ENCODE measurements at places on chromosomes 5 and 9.

- DNase-seq = no peak
These were observed 42.4 kb upstream of the AIF1L start for GRCh38 chr9:131053896-131054295.

GRCh38 chr5:159419576-159419975 lies 89.3 kb upstream of the IL12B start:
- no peak for DNase-seq

GRCh38 chr5:39022151-39022550 lies 52.0 kb downstream of the RICTOR start:
- no peak for DNase-seq

GRCh38 chr9:13513716-13514444 lies 234.4 kb upstream of the MPDZ start:
- no peak for DNase-seq

- no peak for DNase-seq
These were observed 48.8 kb downstream of the NTNG2 start for GRCh38 chr9:132210472-132211145.

DNA sequence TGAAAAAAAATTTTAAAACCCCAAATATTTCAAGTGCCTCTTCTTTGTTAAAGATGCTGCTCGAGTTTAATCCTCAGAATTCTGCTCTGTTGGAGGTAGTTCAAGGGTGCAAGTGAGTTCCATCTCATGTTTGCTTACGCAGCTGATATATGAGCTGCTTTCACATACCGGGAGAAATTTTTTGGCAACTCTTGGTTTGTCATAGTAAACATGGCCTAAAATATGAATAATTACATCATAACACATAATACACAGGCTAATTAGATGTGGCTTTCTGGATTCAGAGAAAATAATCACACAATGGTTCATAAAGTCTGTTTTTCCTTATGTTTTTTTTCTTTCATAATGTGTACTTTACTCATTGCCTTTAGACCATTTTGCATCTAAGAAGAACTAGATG lies 1134.1 kb downstream of the PTPRD start:
- no peak for DNase-seq

- DNase-seq = peak; percentile 7
These were observed 681 bp downstream of the FNIP1 start for GRCh38 chr5:131795879-131796792.

DNA sequence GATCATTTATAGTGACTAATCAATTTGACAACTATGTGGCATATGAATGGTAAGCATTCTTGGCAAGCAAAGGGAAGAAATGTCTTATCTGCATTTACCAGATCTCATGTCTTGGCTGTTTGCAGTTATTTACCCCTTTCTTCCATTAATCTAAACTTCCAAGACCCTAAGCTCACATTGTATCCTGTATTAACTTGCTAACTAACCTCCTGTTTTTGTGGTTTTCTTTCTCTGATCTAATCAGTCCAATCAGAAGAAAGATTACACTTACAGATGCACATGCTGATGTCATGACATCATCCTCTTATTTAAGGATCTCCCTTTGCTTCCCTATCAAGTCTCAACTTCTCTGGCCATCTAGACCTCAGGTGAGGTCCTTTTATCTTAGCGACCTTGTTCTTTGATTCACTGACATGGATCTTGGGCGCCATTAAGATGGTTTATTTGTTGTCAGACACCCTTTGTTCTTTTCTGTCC lies 95.5 kb downstream of the F2RL2 start:
- DNase-seq = no peak

DNA sequence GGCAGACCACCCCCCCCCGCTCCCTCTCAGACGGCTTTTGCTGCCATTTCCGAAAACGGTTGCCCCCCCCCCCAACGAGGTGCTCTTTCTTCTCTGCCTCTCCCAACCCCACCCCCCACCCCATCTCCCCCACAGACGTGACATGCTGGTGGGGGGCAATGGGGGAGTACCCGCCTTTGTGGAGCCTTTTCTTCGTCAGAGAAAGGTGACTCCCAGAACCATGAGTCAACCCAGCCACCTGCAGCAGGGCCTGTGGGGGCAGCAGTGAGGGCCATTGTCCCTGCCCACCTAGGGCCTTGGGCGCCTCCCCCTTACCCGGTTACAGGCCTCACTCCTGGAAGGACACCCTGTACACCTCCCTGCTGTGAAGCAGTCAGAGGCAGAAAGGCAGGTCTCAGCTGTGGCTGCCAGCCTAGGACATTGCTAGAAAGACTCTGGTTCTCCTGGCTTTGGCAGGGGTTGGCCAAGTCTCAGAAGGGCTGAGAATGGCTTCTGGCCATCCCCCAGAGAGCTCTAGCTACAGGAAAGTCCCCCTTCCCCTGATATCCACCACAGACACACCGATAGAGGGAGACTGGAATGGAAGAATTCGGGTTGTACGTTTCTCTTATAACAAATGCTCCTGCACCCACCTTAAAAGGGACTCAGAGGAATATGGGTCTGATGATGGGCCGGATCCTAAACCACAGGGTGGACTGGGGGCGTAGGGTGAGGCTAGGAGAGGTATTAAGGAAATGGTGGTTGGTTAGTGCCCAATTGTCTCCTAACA lies 2.2 kb downstream of the DNAJB5 start:
- no peak for DNase-seq

GRCh38 chr5:113038136-113038535 lies 61.5 kb downstream of the DCP2 start:
- DNase-seq = no peak

GRCh38 chr9:106590759-106591505 lies 272.0 kb upstream of the ZNF462 start:
- DNase-seq = no peak

DNA sequence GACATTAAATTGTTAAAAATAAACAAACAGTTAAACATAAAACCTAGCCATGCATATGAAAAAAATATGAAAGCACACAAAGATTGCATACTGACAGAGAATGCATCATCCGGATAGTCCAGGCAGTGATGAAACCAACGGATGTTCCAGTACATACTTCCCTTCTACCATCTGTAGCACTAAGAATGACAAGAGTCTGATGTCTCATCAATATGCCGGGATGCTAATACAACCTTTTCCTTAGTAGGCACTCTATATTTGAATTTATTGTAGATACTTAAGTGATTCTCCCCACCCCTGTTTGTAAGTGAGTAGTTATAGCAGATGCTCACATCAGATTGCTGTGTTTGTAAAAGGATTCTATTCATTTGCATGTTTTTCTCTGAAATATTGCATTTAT lies 571.2 kb upstream of the WWC1 start:
- no peak for DNase-seq

GRCh38 chr9:126750941-126751725 lies 53.7 kb upstream of the ZBTB43 start:
- DNase-seq = no peak

GRCh38 chr5:63916786-63917185 lies 45.5 kb downstream of the HTR1A start:
- no peak for DNase-seq

- DNase-seq = no peak
These were observed 76.9 kb downstream of the PIP5K1B start for GRCh38 chr9:68781928-68782327.

DNA sequence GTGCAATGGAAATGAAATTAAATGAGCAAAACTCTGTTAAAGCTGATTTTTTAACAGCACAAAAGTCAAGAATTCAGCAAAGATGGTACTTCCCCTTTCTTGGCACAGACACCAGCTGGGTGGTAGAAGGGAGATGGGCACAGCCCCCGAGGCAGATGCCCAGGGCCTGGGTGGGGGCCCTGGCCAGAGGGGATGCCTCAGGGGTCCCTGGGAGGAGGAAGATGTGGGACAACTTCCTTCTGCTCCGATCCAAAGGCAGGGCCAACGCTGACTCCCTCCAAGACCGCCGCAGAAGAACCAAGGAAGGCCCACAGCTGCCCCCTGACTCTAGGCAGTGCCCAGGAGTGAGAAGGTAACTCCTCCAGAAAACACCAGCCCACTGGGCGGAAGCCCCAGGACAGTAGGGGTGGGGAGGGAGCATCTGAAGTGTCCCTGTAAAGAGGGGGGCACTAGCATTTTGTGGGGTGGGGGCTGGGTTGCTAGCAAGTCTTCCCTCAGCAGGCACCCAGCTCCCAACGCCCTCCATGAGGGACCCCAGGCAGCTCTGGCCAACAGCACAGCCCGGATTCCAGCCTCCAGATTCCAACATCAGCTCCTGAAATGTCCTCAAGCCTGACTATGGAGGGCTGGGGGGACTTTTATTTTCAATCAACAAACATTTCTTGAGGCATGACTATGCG lies 4.9 kb downstream of the NACC2 start:
- DNase-seq = no peak

DNA sequence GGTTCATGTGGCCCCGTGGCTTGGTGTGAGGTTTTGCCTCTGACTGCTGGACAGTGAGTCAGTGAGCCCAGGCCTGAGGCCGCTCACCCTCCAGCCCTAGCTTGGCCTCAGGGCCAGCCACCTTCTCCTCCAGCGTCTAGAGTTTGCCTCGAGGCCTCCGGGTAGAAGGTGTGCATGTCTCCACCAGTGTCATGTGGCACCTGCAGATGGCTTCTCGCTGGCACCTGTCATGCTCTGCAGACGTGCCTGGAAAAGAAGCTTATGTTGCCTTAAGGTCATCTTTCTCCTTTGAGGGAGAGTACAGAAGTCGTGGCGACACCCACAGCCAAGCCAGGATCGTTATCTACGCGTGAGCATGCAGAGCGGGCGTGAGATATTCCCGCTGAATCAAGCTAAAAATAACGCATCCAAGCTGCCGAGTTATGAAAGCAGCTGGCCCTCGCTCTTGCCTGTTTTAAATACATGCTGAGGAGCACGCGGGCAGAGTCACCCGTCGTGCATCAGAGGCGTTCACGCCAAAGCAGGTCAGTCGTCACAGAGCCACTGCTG lies 79.7 kb upstream of the FCN2 start:
- DNase-seq = peak; percentile 23

GRCh38 chr9:133301253-133302230 lies 26.5 kb upstream of the ABO start:
- DNase-seq = no peak

GRCh38 chr9:124725068-124725452 lies 46.1 kb downstream of the NR6A1 start:
- no peak for DNase-seq

- DNase-seq = no peak
These were observed 21.8 kb downstream of the C5orf22 start for GRCh38 chr5:31553863-31554262.

DNA sequence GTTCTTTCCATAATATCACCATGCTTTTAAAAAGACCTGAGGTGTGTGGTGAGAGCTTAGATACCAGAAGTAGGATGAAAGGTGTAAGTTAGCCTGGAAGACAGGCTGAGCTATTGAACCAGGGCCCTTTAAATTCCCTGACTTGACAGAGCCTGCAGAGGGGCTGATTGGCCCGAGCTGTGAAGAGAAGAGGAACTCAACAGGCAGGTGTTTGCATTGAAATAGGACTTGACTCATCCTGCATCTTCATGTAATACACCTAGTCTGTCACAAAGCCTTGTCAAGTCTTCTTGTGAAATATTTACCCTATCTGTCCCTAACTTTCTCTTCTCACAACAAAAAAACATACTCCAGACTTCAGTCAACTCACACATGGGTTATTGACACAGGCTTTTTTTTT lies 16.6 kb upstream of the ANP32B start:
- DNase-seq = no peak

DNA sequence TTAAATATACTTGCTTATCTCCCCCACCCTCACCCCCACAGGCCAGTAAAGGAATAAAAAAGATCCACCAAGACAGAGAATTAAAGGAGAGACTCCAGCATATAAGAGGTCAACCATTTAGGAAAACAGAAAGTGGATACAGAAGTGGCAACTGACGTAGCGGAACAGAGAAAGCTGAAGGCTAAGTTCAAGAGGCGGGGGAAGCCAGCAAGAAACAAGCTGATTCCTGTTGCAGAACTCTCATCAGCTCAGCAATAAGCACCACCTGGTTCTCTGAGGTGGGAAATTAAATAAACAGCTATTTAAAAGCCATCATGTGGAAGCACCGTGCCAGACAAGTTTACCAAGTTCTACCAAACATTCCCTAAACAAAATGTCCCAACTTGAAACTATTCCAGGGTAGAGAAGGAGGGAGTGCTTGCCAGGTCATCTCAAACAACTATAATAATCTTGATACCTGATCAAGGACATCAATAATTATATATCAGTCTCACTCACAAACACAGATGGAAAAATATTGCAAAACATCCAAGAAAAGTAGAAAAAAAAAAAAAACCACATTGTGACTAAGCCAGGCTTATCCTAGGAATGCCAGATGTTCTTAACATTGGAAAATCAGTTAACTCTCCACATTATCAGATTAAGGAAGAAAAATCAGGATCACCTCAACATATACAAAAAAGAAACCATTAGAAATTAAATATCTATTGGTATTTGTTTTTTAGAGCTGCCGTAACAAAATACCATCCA lies 7.3 kb upstream of the ARL15 start:
- no peak for DNase-seq

- DNase-seq = no peak
These were observed 18.1 kb downstream of the GRXCR2 start for GRCh38 chr5:145854651-145855258.

- DNase-seq = peak; percentile 4
These were observed 35.8 kb downstream of the OTULINL start for GRCh38 chr5:14617441-14617840.

GRCh38 chr9:122088880-122089706 lies 4.0 kb downstream of the TTLL11 start:
- DNase-seq = no peak

DNA sequence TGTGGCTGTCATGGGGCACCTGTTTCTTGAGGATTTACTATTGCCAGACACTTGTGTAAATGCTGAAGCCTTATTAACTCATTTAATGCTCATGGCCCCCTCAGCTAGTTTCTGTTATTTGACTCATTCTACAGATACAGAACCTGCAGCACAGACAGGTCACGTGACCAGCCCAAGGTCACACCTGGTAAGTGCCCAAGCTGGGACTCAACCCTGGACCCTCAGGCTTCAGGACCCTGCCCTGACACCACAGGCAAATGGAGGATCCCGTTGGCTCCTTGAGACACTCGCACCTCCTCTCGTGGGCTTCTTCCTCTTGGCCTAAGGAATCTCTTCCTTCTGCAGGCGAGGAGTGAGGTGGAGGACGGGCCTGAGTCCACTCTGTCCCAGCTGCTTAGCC lies 10.6 kb upstream of the NEURL1B start:
- no peak for DNase-seq

DNA sequence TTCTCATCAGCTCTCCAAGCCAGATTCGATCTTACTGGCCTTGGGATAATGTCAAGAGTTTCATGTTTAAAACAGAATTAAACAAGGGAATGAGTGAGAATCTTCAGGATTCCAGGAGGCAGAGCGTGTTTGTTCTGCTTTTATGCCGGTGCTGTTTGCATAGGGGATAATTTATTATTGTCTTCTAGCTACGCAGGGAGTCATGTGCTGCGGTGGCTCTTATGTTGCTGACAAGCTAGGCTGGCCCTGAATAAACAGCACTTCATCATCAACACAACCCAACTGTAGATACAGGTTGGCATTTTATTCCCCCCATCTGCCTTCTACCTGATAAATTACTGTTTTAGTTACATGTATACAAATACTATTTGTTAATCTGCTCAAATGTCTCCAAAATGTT lies 47.1 kb upstream of the PCA3 start:
- no peak for DNase-seq

DNA sequence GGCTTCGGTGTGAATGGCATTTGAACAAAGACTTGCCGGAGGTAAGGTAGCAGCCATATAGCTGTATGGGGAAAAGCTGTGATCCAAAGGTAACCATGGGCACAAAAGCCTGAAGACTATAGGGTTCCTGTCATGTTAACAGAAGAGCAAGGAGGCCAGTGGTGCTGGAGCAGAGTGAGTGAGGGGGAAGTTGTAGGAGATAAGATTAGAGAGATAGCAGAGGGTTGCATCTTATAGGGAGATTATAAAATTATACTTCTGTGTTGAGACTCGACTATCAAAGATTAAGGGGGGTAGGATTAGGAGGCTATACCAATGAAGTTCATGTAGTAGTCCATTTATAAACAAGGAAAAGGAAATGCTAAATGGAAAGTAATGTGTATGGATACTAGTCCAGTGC lies 3.3 kb downstream of the NCBP1 start:
- DNase-seq = no peak

Measured in DMS79 treated with DMSO at 0.1 percent for 48 hours (cell line).